ENCODE measurements at places on chromosomes 7 and 10.

DNA sequence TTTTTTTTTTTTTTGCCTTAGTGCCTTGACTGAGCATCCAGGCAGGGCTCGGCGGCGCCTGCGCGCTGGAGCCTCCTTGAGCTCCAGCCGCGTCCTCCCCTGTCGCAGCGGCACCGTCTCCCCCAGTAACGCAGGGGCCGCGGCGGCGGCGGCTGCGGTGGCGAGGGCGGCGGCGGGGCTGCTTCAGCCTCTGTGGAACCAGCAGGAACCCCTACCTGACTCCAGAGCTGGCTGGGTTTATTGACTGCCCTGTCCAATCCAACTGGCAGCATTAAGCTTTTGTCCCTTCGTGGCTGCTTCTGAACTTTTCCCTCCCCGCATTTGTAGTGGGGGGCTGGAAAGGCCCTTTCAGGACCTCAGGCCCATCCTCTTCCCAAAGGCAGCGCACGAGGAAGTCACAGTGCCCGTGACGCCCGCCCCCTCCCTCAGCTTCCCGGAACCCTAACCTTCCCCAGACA is at the start of gene GPR85:
GPR85 (minus strand) TSS at position 397 of the 458 bp plus-strand sequence. CDS start 2,106 bp downstream, outside the sequence.
- DNase-seq = no peak

DNA sequence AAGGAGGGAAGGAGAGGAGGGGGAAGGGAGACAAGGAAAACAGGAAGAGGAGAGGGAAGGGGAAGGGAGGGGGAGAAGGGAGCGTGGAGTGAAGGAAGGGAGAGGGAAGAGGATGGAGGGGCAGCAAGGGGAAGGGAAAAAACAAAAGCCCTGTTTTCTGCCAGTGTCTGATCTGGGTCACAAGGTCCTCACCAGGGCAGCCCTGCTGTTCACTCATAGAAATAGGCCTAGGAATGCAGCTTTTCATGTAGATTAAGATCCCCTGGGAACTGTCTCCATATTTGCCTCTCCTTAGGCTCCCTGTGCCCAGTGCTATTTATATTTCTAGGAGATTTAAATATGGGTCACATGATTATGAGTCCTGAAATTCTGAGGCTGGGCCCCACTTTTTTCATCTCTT is 790.7 kb downstream of the TNS3 start:
- DNase-seq = no peak

GRCh38 chr7:24035366-24036032 is 248.5 kb upstream of the NPY start:
- DNase-seq = no peak

- DNase-seq = no peak
Observed at GRCh38 chr7:94195201-94195600, 191.0 kb upstream of the BET1 start.

DNA sequence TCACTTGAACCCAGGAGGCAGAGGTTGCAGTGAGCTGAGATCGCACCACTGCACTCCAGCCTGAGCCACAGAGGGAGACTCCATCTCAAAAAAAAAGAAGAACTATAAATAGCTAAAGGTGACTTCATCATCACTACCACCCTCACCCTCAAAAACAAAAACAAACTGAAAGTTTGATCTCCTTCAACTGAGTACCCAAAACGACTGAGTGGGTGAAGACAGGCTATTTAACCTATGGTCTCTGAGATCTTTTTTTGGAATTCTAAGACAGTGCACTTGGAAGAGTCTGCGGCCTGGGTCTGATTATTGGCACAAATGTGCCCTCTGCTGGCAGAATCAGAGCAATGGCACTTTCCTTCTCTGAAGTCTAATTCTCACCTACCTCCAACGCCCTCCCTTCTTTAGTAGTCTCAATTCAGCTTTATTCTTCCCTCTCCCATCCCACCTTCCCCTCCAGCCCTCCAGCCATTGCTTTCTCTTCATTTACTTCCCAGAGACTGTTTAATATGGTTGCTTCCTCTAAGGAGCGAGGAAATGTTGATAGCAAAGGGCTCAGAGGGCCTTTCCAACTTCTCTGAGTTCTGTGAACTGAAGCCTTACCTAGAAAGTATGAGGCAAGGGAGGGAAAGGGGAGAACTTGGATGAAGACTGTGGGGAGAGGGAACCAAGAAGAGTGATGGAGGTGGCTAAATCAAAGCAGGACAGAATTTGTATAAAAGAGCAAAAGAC is 2.9 kb upstream of the MYOZ1 start:
- DNase-seq = peak; percentile 20

DNA sequence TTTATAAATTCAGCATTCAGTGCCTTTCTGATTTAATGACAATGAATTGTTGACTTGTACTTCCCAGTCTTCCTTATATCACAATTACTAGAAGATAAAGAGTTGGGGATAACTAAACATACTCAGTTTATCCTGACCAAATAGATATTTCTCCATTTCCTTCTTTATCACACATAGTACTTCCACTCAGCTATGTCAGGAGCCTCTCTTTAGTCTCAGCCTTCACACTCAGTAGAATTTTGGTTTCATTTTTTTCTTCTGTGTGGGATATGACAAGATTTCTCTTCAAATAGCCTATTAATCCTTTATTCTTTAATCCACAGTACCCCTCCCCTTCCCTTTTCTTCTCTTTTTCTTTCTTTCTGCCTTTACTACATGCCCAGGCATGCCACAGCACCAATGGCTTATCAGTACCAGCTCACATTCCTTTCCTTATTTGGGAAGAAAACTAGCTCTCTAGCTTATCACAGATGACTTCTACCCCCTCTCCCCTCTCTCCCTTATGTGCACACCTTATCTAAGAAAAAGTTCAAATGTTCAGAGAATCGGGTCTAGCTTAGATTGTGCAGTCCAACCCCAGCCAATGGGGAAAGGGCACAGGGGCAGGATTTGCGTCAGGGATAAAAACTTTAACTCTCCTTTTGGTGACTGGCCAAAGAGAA is 109.0 kb downstream of the PHF14 start:
- no peak for DNase-seq

GRCh38 chr10:69732147-69732825 is 69.4 kb upstream of the COL13A1 start:
- DNase-seq = no peak

DNA sequence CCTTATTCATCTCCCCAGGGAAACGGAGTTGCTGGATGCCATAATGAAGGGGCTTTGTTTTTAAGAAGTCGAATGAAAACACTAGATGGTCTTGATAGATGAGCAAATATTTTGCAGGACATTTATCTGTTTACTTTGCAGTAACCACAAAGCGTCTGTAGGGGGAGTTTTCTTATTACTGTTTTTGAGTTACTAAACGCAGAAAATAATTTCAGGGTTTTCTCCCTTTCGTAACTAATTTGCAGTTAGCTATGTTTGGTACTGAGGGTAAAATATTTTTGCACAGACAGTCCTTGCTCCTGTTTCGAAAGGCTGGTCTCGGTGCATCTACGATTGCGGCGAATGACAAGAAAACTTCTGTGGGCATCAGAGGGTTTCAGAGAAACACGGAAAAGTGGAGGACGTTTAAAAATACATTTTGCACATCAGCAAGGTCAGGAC is 505.6 kb upstream of the MKI67 start:
- DNase-seq = no peak

DNA sequence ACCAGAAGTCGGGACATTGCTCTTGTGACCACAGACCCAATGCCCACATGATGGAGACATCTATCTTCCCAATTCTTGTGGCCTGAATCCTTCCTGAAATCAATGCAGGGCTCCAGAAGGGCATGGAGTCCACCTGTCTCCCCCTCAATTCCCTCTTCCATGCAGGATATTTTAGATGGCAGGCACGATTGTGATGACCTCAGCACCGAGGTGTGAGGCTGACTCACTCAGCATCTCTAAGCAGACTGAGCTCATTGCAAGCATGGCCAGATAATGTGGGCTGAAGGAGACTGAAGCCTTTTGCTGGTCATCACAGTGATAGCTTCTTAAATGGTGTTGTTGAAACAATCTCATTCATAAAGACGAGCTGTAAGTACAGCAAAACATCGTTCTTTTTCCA is 374.9 kb upstream of the PODXL start:
- no peak for DNase-seq

GRCh38 chr10:115949282-115949844 is 323.6 kb downstream of the GFRA1 start:
- no peak for DNase-seq

GRCh38 chr10:75283671-75284470 is 48.1 kb upstream of the COMTD1 start:
- DNase-seq = no peak

GRCh38 chr10:95467162-95467599 is 94.0 kb downstream of the SORBS1 start:
- DNase-seq = no peak

DNA sequence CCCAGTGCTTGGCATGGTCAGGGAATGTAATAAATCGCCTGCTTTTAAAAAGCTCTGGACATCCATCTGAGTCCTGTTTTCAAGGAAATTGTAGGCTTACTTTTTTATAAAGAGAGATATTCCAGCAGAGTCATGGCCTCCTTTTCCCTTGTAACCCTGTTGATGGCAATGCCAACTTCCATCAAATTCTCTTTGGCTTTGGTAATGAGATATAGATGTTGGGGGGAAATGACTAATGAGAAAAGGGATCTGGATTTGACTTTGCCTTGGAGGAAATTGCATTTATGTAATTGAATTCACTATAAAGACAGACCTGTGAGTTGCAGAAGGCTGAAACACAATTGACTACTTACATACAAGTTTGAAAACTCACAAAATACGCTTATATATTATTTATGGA is 347.5 kb downstream of the GPR158 start:
- no peak for DNase-seq

DNA sequence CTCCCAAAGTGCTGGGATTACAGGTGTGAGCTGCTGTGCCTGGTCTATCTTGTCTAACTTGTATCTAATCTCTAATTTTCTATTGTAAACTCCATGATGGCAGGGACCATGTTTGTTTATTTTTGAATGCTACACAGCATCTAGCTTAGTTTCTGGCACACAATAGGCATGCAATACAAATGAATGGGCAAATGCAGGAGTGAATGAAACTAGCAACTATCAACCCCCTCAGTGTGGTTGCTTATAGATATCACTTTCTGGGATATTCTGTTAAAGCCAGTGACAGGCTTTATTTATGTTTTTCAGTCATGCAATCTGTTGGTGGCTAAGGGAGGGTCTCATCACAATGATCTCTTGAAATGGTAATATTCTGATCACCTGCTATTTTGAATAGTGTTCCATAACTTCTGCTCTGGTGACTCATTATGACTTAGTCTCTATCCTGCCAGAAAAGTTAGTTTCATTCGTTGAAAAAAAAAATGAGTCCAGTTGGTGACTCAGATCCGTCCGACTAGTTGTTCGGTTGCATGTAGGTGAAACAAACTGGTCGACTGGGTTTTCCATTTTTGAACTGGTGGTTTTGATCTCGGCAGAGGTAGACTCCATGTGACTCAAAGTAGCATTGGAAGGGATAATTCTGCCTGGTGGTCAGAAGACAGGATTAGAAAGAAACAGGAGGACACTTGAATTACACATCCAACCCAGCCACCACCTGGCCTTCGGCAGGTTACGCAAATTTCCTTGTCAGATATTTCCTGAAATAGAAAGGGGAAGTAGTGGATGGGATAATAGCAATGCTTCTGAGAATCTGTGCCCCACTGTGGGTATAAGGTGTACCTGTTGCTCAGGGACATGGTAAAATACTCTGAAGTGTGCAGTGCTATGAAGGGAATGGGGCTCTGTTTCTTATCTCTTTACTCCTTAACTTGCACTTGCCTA is 76.8 kb downstream of the GATA3 start:
- no peak for DNase-seq

- DNase-seq = no peak
Observed at GRCh38 chr10:12191715-12192114, 4.0 kb downstream of the NUDT5 start.

DNA sequence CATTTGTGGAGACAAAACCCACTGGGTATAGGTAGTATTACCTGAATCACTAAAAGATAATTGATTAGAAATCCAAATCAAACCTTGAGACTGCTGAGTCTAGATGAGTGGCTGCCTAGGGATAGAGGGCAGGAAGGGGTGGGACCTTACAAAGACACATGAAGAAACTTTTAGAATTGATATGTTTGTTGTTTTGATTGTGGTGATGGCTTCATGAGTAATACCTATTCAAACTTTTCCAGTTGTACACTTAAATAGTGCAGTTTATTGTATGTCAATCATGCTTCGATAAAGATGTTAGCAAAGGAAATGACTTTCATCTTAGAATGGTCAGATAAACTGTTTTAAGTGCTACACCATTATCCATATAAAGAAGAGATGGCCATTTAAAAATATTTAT is 188.7 kb upstream of the KAT6B start:
- DNase-seq = no peak

GRCh38 chr7:64888561-64888900 is 14.5 kb upstream of the ZNF273 start:
- DNase-seq = no peak

DNA sequence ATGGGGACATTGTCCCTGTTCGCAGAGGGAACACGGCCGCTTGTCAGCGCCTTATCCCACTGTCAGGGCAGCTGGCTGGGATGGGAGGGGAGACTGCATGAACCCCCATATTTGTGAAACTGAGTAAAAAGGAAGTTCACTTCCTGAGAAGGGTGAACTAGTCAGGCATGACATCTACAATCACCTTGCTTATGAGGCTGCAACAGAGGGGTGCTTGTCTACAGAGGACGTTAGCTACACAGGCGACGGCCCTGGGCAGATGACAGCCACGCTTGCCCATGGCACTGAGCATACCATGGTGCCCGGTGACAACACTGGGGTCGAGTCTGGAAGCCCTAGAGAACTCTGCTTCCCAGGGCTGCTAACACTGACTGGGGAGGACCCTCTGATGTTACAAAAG is 46.0 kb upstream of the KDM7A start:
- no peak for DNase-seq

DNA sequence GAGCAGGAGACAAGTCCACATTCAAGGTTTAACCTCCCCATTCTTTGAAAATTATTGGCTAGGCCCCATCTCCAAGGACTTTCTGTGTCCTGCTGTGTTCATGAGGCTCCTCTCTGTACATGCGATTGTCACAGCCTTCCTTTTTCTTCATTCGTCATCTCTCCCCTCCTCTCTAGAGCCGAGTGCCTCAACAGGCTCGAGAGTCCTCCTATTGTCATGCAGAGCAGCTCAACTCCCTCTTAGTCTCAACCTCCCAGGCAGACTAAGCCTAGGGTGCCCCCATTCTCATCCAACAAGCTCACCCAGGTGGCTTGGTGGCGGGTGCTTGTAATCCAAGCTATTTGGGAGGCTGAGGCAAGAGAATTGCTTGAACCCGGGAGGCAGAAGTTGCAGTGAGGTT is 35.1 kb upstream of the SAMD8 start:
- DNase-seq = no peak

- DNase-seq = no peak
Observed at GRCh38 chr7:135095450-135095849, 52.4 kb upstream of the TMEM140 start.

DNA sequence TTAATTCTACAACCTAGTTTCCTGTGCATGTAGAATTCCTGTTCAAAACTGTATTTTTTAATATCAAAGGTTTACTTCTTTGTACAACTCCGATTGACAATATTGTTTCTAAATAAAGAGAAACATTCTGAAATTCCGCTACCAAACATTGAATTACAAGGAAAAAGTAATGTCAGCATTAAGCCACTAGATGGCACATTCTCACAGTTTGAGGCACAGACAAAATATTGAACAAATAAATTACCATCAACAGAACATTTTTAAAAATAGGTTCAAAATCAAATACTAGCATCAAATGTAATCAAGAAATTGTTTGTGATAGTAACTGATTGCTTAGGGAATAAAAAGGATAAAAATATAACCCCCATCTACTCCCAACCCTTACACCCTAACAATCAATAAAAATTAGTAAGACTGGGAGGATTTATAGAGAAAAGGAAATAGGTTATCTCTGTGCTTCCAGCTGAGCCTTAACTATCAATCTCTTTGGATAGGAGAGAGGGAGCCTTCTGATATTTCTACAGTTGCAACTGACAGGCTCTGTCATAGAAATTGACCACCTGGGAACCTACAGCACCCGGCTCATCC is 86.6 kb upstream of the C7orf33 start:
- peak; percentile 36 for DNase-seq

GRCh38 chr7:44914992-44915607 is 29.8 kb upstream of the PURB start:
- DNase-seq = no peak
